Activated effector memory CD4-positive, alpha-beta T cell treated with anti-CD3 and anti-CD28 coated beads, Interleukin-2, amount 50 U/mL, for 16 hours (primary cell): ENCODE measurements at places on chromosomes 7 and 10.

DNA sequence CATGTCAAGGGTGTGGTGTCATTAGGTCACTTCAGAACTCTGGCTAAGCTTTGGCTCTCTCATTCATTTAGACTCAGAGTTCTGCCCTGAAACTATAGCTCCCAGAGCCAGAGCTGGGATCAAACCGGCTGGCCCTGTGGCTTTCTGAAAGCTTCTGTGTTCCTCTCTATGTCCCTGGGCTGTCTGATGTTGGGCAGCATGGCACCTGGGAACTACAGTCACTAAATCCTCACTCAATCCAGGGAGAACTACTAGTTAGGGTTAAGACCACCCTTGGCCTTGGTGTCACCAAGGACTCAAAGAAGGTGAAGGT, 13.2 kb downstream of the ATG9B start:
- DNase-seq = no peak

- DNase-seq = no peak
Observed at GRCh38 chr7:90507692-90508091, 38.3 kb downstream of the PTTG1IP2 start.

DNA sequence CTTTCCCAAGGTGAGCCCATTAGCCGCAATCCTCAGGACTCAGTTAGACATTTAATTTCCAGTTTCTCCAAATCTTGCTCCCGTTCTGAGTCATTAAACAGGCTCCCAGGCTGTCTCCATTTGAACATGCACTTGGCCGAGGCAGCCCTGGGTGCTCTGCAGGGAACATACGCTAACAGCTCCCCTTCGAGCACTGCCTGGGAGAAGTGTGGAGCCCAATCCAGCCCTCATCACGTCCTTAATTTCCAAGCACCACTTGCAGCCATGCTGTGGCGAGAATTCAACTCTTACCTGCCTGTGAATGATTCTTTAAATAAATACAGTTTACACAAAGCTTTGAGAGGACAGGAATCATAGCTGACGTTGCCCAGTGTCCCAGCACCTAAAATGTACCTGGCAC, 218.2 kb downstream of the CCSER2 start:
- no peak for DNase-seq

DNA sequence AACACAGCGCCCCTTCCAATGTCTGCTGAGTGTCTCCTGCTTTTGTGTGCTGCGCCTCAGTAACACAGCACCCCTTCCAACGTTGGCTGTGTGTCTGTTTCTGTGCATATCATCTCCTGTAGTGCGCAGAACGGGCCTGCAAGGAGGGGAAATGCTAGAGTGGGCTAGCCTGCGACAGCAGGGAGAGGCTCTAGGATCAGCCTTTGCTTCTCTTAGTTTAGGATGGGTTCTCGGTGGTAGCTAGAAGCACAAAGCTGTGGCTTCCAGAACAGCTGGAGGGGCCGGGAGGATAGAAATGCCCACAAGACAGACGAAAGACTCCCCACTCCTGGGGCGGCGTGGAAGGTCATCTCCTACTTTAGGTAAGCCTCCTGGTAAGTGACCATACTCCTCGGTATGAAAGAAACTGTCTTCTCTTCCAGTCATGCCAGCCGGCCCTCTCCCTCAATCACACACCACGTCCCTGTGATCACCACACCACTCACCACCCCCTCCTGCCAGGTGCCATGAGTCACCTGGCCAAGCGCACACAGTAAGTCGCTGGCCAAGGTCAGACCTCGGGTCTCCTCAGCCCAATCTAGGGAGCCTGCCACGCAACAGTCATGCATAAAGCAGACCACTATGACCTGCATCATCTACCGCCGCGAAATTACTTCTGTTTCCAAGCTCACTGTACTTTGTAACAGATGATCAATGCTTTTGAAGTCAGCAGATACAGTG, 4.8 kb downstream of the PITRM1 start:
- DNase-seq = no peak

DNA sequence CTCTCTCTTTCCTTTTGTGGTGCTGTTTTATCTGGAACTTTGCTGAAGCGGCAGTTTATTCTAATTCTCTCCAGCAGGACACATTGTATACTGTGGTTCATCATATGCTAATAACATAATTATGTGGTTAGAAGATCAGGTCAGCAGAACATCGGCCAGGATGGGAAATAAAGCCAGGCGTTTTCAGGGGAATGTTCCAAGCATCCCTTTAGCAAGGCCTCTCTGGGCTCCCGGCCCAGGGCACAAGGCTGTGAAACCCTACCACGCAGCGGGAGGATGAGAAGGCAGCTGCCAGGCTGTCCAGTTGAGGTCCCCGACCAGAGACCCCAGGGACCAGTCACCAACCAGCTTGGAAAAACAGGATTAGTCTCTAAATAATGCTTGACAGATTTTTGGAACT, 112.2 kb upstream of the GALNT17 start:
- no peak for DNase-seq

- no peak for DNase-seq
Observed at GRCh38 chr7:16264036-16264819, 157.1 kb downstream of the CRPPA start.

GRCh38 chr10:16611037-16611436, 89.4 kb upstream of the C1QL3 start:
- no peak for DNase-seq

- DNase-seq = no peak
Observed at GRCh38 chr10:32605787-32606186, 159.8 kb downstream of the CCDC7 start.

DNA sequence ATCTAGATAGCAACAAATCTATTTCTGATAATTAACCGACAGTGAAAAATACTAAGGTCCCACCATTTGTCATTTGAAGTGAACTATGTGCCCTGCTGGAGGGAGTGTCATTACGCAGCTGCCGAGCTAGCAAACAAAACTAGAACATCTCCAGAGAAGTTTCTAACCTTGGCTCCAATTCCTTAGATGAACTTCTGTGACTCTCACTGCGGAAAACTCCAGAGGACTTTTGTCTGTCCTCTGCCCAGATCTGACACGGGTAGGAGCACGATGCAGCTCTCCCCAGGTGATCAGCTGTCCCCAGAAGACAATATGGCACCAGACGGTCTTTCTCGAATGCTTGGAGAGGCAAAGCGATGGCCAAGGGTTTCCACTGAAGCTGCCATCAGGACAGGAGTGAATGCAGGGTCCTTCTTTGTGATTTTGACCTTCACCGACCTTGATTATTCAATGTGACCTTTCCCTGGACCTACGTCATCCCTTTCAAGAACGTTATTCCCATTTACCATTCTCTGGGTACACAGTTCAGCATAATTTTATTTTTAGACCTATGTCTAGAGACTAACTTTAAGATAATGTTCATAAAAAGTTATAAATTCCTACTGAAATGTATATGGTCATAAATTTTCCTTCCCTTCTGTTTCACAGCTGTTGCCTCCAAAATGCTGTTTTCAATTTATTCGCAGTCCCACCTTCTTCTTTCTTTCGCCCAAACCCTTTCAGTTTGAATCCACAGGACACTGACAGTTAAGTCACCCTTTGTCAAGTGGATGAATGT, 116.7 kb upstream of the C7orf33 start:
- no peak for DNase-seq

GRCh38 chr10:123743441-123744223, 77.5 kb downstream of the GPR26 start:
- no peak for DNase-seq

DNA sequence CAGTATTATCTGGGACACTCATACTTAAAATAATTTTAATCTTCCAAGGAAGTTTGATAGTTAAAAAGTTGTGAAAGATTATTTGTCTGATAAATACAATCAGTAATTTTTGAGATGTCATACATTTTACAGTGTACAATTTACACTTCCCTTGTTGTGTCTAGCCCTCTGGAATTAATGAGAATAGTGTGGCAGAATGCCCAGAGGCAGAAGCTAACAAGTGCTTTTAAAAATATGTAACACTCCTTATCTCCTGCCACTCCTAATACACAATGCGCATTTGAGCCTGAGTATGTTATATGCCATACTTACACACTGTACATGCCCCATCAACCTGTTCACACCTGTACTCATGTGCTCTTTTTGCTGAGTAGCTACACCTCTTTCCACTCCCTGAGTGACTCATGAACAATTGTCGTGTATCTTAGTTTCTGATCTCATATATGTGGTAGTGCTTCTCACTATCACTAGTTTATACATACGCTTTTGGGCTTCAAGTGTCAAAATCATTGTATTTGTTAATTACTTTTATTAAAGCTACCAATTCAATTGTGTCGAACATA, 106.9 kb upstream of the GNAI1 start:
- no peak for DNase-seq
